IPS-NIHi11 (cell line): ENCODE measurements at places on chromosomes 3 and 15.

GRCh38 chr3:193868590-193868989 is 267.4 kb upstream of the HES1 start:
- no peak for DNase-seq

- peak; percentile 75 for DNase-seq
Measured at GRCh38 chr3:52036829-52037228, 19.5 kb downstream of the DUSP7 start.

DNA sequence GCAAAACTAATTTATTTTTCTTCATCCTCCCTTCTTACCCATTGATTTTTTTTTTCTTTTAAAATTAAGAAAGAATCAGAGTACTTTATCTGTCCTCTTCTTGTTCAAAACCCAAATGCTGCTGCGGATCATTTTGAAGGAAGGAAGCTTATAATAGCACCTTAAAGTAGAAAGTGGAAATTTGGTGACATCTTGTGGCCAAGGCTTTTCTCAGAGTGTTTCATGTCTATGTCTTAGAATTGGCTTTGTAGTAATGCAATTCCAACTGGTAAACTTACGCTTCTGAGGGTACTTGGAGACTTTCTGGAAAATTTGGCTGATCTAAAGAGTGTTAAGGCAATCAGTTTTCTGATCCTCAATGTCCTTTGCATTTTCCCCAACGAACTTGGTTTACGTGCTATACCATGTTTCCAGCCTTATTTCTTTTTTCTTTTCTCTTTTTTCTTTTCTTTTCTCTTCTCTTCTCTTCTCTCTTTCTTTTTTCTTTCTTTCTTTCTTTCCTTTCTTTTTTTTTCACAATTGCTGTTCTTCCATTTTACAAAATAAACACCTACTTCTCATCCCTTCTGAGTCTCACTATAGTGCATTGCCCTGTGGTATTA is 30.7 kb downstream of the C3orf38 start:
- peak; percentile 4 for DNase-seq

GRCh38 chr3:49799761-49800160 is at the start of gene CDHR4:
CDHR4 (minus strand) TSS chr3:49799873; CDS start chr3:49799812, 61 bp downstream.
- no peak for DNase-seq
